ENCODE measurements at places on chromosomes 7 and 10.

DNA sequence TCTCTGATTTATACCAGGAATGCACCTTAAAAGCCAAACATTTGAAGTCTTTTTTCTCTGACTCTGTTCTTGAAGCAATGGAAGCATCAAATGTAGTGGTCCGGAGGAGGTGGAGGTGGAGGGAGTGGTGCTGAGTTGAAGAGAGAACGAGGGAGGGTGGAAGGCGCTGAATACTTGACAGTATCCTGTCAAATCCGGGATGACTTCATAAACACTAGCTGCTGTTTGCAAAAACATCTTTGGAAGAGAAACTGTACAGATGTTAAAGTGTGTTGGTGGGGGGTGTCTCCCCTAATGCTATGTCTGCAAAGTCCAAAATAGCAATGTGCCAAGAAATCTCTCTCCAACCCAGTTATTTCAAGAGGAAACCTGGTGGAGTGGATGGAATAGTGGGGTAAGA is 328.5 kb upstream of the AUTS2 start:
- no peak for DNase-seq

DNA sequence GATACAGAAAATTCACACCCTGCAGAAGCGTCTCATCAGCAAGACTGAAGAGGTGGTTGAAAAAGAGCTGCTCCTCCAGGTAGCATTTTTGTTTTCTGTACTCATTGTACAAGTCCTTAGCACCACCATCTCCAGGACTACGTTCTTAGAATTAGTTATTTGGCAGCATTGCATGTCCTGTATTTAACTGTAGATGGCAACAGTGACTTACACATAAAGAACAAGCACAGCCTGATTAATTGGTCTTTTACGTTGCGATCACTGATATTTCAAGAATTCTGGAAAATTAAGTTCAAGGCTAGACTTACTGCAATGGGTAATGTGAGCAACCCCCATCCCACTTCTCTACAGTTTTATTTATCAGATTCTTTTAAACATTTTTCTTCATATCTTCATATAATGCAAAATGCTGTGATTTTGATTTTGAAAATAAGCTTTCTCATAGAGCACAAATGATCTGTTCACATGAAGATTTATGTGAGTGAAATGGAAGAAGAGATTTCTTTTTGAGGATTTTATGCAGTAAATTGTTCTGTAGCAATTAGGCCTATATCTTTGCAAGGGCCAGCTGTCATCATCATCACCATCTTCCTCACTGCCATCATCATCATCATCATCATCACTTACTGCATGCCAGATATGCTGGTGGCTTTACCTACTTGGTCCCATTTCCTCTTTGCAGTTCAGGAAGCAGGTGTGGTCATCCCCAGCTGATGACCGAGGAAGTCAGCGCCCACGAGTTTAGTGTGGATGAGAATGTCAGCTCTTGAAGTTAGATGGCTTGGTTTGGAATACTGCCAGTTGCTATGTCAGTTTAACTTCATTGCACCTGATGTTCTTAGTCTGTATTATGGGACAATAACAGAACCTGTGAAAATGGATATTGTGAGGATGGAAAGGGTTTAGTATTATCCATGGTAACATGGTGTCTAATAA is 53.4 kb downstream of the CFAP58 start:
- DNase-seq = no peak

GRCh38 chr10:29968585-29968984 is 90.8 kb downstream of the JCAD start:
- no peak for DNase-seq

DNA sequence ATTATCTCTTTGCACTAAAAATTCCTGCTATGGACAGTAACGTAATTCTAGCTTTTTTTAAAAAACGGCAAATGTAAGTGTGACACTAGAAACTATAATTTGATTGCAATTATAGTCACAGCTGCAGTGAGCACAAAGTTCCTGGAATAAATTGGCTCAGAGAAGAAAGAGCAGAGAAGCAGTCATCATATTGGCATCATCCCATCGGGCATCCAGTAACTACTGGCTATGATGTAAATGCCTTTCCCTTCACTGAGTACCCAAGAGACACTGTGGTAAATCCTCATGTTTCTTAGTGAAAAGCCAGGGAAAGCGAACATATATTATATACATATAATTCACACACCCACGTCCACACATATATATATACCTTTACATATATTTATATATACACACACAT is 43.6 kb downstream of the PIP4K2A start:
- DNase-seq = no peak

GRCh38 chr7:50367100-50367499 is 62.6 kb downstream of the IKZF1 start:
- DNase-seq = no peak

- DNase-seq = no peak
Observed at GRCh38 chr7:44849885-44850544, 2.1 kb upstream of the H2AZ2 start.

GRCh38 chr10:48495282-48496045 is 109.4 kb downstream of the ARHGAP22 start:
- DNase-seq = peak; percentile 11

DNA sequence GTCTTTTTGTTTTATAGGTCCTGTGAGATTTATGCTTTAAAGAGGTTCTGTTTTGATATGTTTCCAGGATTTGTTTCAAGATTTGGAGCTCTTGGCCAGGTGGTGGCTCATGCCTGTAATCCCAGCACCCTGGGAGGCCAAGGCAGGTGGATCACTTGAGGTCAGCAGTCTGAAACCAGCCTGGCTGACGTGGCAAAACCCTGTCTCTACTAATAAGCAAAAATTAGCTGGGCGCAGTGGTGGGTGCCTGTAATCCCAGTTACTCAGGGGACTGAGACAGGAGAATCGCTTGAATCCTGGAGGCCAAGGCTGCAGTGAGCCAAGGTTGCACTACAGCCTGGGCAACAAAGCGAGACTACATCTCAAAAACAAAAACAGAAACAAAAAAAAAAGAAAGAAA is 8.3 kb upstream of the HYAL4 start:
- no peak for DNase-seq

DNA sequence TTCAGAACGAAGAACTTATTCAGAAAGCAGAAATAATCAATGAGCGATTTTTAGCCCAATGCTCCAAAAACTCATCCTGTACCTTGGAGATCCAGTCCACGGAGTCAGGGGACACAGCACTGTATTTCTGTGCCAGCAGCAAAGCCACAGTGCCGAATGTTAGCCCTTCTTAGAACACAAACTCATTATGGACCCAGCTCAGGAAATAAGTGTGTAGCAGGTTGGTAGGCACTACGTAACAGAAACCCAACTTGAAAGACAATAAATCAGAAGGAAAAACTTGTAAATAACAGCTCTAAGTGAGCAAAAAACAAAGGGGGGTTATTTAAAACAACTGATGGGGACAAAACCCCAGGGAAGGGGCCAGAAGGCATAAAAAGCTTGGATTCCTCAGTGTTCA is 112.0 kb upstream of the PRSS1 start:
- no peak for DNase-seq

- DNase-seq = no peak
Observed at GRCh38 chr7:113550966-113551365, 367.8 kb downstream of the PPP1R3A start.

- DNase-seq = no peak
Observed at GRCh38 chr10:129754211-129755050, 209.6 kb downstream of the EBF3 start.

- no peak for DNase-seq
Observed at GRCh38 chr10:96360766-96361165, 2.0 kb upstream of the OPALIN start.

DNA sequence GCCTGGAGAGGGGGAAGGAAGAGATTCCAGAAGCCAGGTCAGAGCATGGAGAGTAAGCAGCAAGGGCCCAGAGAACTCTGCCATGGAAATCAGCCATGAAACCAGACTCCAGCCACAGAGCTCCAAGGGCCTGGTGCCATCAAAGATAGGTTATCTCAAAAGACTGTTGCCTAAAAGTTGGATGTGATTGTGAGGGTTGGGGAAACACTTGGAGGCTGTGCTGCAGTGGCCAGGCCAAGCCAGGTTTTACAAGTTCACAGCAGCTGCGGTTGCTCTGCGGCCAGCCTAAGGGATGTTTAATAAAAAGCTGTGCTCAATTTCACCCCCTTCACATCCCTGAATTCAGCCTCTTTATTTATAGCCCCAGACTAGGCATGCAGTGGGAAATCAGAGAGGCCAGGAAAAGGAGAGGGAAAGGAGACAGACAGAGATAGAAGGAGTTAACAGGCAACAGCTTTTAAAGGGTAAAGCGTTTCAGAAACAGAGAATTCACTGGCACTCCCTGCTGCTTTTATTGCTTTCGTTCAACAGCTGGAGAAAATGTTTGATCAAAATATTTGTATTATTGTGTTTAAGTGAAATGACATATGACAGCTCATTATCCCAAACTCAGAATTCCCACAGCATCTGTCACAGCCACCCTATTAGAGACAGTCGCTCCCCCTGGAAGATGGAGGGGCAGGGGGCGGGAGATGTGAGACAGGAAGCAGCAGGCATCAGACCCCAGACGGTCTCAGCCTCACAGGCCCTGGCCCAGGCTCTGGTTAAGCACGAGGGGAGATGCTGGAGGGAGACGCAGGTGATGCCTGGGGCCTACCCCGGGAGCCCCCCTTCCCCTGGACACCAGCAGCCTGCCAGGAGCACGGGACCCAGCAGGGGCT is 140.1 kb downstream of the GLI3 start:
- no peak for DNase-seq

- DNase-seq = no peak
Observed at GRCh38 chr7:158407581-158408317, 179.9 kb downstream of the PTPRN2 start.

GRCh38 chr10:103766751-103767505 is 88.4 kb downstream of the SH3PXD2A start:
- DNase-seq = no peak

DNA sequence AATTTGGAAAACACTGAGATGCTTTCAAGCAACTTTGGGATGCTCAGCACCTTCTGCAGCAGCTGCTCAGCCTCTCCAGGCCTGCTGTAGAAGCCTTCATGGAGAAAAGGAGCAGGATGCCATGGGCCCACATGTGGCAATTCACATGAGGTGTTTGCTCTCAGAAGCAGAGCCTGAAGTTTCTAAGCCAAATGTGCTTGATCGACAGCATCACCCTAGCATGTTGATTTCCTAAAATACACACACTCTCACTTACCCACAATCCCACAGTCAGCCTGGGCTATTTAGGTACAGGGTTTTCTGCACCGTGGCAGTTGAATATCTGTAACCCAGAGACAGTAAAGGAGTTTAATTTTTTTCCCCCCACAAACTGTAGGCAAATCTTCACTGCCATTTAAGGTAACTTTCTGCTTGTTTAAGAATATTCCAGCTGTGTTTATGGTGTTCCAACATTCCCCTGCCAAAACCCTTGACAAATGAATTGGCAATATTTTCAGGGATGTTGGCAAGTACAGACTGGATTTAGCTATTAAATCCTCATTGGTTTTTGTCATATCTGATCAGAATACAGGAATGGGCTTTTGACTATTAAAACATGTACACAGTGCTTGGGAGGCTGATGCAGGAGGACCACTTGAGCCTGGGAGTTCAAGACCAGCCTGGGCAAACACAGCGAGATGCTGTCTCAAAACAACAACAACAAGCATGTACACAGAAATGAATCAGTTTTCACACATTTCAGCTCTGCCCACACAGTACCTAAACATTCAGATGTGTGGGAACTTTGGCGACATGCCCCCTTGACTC is 244.2 kb downstream of the CELF2 start:
- no peak for DNase-seq

DNA sequence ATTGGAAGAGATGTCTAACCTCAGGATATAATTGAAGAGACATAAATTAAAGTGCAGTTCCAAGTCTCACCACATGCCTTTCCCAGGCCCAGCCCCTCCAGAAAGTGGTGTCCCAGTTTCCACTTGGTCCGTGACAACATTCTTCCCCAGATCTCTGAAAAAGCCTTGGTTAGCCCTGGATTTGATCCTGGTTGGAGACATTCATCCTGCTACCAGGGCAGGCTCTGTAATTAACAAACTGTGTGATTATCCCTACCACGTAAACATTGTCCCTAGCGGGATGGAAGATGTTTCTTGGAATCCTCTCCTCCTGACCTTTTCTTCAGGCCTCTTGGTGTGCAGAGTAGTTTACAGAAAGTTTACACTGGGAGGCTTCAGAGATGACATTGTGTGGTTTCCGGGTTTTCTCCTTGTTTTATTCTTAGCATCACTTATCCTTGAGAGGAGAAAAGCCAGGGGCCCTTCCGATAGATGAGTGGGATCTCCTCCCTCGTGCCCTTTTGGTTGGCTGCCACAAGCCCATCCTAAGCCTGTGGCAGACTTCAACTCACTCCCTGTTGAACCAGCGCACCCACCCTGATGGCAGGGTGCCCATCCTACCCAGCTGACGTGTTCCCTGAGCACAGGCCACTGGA is 83.8 kb downstream of the COL13A1 start:
- no peak for DNase-seq

DNA sequence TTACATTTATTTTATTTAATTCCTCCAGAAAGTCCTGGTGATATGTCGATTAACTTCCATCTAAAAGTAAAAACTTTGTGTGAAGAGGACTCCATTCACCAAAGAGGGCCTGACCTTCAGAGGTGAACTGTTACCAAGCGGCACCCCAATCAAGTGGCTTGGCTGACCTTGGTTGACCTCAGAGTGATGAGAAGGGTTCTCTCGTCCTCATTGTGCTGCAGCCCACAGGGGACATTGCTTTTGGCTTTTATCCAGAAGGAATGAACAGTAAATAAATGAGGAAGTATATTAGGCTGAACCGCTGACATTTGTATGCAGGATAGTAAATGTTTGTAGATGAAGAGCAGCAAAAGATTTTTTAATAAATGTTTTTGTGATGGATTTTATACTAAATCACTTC is 172.4 kb upstream of the MKI67 start:
- no peak for DNase-seq

DNA sequence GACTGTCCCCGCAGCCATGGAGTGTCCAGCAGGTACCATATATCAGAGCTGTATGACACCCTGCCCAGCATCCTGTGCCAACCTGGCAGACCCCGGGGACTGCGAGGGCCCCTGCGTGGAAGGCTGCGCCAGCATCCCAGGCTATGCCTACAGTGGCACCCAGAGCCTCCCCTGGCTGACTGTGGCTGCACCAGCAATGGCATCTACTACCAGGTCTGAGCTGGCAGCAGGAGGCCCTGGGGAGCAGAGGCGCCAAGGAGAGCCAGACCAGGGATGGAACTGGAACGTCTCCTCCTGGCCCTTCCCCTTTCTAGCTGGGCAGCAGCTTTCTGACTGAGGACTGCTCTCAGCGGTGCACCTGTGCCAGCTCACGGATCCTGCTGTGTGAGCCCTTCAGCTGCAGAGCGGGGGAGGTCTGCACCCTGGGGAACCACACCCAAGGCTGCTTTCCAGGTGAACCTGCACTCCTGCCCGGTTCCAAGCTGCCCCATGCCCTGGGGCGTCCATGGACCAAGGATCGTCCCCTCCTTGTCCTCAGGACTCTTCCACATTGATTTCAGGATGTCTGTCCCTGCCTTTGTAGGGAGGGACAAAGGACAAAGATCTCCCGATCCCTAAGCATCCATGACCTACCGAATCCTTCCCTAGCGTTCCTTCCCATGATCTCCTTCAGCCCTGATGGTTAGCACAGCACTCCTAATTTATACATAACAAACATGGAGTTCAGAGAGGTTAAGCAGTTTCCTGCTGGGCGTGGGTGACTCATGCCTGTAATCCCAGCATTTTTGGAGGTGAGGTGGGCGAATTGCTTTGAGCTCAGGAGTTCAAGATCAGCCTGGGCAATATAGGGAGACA is 33.3 kb downstream of the EPHB4 start:
- DNase-seq = no peak

Measured in stimulated activated CD8-positive, alpha-beta memory T cell treated with anti-CD3 and anti-CD28 coated beads, Interleukin-4, amount 100 ng/mL, for 48 hours (primary cell).